ENCODE measurements at places on chromosomes 6 and 20. TPM values are rescaled to one million over a fixed set of nuclear protein-coding genes. Genes with fewer than 3 reads are reported as not detected.

The SLC17A3 gene
- not detected for total RNA-seq

- DNase-seq: peak; percentile 35
Observed at GRCh38 chr6:28817808-28818145, 106.0 kb downstream of the TRIM27 start.

GRCh38 chr20:14727485-14728150 lies 390.2 kb upstream of the FLRT3 start:
- DNase-seq: no peak

DNA sequence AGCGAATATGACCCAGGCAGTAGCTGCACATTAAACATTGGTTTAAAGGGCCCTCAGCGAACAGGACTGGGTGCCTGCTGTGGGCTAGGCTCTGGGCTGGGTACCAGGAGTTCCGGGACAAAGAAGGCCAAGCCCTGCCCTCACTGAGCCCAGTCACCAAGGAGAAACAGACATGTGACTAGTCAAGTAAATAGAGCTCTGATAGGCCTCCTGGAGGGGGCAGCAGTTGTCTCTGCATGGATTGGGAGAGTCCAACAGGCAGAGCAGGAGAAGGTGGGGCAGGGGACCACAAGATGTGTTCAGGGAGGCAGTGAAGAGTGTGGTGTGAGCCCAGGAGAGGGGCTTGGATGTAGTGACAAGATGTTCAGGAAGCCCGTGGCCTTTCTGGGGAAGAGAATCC lies 3.1 kb downstream of the HM13 start:
- peak; percentile 61 for DNase-seq

DNA sequence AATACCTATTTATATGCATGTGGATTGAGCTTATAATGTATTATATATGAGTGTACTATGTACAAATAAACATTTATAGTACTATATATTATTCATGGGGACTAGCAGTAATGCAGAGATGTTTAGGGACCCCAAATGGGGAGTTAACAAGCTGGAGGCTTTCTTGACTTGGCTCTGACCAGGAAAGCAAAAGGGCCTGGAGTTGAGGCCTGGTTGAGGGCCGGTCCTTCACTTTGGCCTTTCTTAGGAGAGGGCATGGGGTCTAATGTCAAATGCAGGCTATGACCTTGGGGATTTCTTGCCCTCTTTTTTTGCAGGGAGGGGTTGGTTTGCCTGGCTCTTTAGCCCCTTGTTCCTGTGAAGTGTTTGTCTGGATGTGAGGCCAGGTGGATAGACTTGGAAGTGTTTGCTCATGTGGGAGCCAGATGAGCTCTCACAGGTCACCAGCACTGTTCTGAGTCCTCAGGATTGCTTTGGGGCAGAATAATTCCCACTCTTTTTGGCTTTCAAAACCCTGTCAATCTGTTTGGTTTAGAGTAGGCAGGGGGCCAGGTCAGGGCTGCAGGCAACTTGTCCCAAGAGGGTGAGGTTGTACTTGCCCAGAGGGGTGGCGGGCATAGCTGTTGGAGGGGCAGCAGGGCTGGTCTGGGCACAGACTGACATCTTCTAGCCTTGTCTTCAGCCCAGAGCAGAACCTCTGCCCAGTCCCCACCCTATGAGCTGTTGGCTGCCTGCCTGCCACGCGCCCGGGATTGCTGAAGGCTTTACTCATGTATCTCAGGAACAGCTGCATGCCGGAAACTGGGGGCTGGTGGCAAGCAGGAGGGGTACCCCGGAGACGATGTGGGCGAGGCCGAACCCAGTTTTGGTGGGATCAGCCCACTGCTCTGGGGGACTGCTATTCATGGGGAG lies 14.6 kb downstream of the TJAP1 start:
- DNase-seq: peak; percentile 72

GRCh38 chr6:11232770-11233626 lies 530 bp upstream of the NEDD9 start:
- no peak for DNase-seq

- no peak for DNase-seq
Observed at GRCh38 chr6:42637681-42638080, 73.9 kb downstream of the UBR2 start.

- DNase-seq: no peak
Observed at GRCh38 chr6:90386399-90387382, 90.0 kb upstream of the BACH2 start.

DNA sequence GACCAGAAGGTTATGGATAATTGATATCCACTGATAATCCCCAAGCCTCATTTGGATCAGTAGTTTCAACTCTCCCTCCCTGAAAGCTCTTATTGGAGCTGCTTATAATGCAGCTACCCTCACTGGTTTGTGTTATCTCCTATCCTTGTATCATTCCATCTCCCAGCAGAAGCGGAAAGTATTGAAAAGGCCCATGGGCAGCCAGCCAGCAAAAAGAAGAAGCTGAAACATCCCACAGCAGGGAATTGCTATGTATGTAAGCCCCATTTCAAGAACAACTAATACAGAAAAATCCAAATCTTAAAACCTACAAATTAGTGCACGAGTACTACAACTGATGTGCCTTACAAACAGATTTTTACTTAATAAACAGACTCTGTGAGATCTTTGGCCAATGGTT lies 269.0 kb upstream of the ECI2 start:
- no peak for DNase-seq

DNA sequence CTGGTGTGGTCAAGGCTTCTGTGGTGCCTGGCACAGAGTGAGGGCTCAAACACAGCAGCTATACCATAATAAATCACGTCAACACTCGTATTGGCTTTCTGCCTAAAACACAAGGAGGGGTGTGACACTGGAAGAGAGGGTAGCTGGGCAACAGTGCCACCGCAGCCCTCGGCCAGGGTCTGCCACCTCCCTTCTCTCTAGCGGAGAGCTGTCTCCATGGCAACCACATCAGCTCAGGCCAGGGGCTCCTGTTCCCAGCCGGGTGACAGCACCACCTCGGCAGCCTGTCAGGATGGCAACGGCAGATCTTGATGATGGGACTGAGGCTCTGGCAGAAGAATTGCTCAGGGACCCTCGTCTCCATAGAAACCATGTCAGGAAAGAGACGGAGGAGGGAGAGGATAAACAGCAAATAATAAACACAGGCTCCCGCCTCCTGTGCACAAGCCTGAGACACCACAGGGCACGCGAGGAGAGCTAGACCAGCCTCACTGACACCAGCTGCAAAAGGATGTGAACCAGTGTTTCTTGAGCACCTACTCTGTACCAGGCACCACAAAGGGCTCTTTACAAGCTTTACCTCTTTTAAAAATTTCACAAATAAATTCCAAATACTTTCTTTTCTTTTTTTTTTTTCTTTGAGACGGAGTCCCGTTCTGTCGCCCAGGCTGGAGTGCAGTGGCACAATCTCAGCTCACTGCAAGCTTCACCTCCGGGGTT lies 50.4 kb upstream of the TLDC2 start:
- no peak for DNase-seq

DNA sequence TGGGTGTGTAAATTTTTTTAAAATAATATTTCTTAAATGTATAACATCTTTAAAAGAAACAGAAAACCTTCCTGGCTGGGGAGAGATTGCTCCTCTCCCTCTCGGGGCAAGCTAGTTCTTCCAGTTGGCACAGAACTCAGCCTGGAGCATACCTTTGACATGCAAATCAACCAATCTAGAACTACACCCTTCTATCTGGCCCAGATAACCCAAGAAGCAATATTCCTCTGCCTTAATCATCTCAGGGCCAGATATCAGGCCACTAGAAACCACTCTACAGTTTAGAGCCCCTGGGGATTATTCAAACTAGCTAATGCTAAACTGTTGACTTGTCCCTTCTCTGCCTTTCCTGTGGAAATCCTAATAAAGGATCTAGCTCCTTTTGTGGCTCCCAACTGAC lies 33.9 kb downstream of the CYP39A1 start:
- no peak for DNase-seq

- DNase-seq: no peak
Observed at GRCh38 chr6:143199291-143199690, 138.6 kb downstream of the AIG1 start.

- DNase-seq: no peak
Observed at GRCh38 chr6:49933526-49933925, 30.4 kb downstream of the DEFB114 start.

DNA sequence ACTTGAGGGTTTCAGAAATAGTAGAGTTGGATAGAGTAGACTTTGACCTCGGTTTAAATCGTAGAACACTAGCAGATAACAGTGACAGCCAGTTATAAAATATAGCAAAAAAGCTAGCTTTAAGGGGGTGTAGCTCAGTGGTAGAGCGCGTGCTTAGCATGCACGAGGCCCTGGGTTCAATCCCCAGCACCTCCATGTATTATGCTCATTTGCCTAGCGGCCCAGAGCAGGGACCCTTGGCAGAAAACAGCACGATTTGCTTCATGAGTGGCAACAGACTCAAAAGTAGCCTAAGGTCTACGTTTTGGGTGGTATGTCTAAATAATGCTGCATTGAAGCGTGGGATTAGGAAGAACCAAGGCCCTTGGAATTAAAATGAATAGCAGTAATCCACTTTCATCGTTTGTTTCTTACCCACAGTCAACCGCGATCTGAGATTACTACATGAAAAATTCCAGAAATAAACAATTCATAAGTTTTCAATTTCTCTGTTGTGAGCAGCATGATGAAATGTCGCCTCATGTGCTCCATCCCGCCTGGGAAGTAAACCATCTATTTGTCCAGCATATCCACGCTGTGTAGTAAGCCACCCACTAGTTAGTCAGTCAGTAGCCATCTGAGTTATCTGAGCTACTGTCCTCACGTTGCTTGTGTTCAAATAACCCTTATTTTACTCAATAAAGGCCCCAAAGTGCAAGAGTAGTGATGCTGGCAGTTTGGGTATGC lies 184.9 kb downstream of the GPX5 start:
- DNase-seq: peak; percentile 44

The TP53INP2 gene
- total RNA-seq: 5.0 TPM

DNA sequence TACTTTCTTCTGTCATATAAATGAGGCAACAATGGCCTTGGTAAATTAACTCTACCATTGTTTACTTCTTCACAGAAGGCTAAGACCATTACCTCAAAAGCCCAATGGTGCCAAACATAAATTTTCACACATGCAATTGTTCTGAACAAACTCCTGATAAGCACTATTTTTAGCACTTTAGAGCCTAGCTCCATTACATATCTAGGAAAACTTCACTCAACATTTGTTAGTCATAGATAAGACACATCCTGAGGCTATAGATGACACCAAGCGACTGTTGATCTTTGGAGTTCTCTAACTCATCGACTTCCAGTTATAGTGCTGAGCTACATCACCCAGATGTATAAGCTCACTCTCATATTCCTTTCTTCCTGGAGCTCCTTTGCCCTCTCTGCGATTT lies 245.9 kb downstream of the EYS start:
- no peak for DNase-seq

The UNC93A gene
- not detected for total RNA-seq

DNA sequence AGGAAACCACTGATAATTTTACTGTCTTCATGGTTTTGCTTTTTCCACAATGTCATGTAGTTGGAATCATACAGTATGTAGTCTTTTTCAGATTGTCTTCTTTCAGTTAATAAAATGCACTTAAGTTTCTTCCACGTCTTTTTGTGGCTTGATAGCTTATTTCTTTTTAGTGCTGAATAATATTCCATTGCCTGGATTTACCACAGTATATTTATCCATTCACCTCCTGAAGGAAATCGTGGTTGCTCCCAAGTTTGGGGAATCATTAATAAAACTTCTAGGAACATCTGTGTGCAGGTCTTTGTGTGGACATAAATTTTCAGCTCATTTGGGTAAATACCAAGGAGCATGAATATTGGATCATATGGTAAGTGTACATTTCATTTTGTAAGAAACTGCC lies 38.8 kb upstream of the ZNFX1 start:
- DNase-seq: no peak

DNA sequence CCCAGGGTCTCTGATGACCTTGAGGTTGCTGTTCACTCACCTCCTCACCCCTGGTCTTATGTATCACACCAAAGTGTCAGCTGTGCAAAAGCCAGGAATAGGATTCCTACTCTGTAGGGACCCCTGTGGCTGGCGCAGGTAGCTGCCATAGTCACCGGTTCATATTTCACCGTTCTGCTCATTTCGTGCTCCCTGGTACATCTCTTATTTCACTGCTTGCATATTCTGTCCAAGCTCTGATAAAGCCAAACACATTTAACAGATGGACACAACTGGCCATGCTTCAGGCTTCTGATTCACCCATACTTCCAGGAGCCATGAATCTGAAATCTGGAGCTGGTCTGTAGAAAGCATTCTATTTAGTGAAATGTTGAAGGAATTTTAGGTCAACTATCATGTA lies 20.5 kb downstream of the SLC22A3 start:
- DNase-seq: no peak

GRCh38 chr6:80489911-80490635 lies 383.6 kb downstream of the BCKDHB start:
- DNase-seq: no peak

GRCh38 chr6:128413291-128413690 lies 107.1 kb downstream of the PTPRK start:
- no peak for DNase-seq

DNA sequence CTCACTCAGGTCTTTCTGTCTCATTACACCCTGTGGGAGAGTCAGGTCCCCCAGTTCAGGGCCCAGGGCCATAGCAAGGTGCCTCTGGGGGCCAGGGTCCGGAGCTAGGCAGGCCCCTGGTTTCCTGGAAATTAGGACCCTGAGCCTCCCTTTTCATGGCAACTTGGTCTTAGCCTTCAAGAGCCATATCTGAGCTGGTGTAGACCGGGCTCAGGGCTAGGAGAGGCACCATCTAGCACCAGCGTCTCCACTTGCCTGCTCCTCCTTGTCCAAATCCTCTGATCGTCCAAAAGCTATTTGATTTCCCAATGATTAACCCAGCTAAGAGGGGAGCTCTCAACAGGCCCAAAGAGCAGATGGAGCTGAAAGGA lies 5.6 kb downstream of the MDFI start:
- no peak for DNase-seq

GRCh38 chr20:18851629-18852028 lies 38.0 kb downstream of the SCP2D1 start:
- no peak for DNase-seq

- DNase-seq: no peak
Observed at GRCh38 chr6:105515054-105515453, 112.2 kb upstream of the PREP start.

The TINAG gene
- total RNA-seq: not detected
